ENCODE measurements at places on chromosomes 12 and 14.

- DNase-seq: peak; percentile 45
Measured at GRCh38 chr12:48454667-48455066, 17.7 kb upstream of the ANP32D start.

DNA sequence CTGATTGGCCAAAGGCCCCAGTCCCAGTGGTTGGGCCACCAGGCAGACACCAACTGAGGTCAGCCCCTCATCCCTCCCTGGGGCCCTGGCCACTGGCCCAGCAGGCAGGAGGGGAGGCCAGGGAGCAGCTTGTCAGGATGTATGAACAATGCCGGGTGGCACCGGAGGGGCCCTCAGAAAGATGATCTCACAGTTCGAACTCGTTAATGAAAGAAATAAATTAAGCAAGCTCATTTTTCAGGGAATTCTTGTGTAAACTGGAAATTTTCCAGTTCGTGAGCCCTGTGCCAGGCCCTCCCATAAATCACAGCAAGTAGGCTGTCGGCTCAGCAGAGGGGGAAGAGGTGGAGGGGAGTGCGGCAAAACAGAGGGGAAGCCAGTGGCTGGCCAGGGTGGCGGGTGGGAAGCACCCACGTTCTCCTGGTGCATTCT lies 177.0 kb upstream of the VASH1 start:
- no peak for DNase-seq

DNA sequence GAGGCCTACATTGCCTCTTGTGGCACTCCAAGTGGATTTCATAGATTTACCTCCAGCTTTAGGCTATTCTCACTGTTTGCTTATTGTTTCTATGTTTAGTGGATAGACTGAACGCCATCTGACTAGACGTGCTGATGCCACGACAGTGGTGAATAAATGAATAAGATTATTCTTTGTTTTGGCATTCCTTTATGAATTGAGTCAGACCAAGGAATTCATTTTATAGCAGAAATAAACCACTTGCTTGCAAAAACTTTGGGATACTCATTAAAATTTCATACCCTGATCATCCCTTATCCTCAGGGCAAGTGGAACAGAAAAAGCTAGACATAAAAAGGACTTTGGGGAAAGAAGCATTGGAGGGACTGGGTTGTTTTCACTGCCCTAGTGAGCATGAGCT lies 71.7 kb upstream of the FERMT2 start:
- DNase-seq: no peak

DNA sequence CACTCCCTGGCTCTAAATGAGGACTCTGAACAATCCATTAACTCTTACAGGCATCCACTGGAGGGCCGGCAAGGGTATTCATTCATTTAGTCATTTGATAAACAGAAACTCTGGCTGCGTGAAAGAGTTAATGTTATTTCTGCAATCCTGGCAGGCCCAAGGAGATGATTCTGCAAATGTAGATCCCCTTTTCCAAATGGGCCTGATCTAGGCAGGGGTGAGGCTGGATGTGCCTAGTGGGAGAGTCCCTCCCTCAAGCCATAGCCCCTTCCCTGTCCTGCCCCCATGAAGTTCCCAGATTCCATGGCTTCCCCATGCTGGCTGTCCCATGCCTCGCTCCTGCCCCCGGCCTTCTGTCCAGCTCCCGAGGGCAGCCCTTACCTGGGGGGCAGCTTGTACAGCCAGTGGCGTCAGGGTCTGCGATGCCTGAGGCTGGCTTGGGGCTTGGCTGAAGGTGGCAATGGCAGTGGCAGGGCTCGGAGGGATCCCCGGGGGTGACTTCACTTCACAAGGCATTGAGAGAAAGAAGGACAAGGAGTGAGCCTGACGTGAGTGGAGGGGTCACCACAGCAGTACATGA lies 18.4 kb downstream of the POU6F1 start:
- no peak for DNase-seq
